ENCODE measurements at places on chromosomes 6 and 20. TPM values are rescaled to one million over a fixed set of nuclear protein-coding genes. Genes with fewer than 3 reads are reported as not detected.

DNA sequence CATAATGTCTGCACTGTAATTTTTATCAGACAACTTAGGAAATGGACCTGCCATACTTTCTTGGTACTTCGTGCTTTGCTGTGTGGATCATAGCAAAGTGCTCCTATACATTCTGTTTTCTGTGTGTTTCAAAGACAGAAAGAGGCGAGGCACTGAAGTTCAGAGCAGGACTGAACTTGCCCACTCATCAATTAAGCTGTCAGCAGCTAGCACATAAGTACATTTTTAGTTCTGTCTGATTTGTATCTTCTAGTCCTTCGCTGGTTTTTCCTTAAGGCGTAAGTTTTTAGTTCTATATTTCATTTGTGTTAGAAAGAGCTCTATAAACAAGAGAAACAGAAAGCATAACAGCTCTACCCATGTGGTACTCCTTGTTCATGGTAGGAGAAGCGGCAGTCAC is 42.1 kb downstream of the MAP3K4 start:
- DNase-seq: no peak

DNA sequence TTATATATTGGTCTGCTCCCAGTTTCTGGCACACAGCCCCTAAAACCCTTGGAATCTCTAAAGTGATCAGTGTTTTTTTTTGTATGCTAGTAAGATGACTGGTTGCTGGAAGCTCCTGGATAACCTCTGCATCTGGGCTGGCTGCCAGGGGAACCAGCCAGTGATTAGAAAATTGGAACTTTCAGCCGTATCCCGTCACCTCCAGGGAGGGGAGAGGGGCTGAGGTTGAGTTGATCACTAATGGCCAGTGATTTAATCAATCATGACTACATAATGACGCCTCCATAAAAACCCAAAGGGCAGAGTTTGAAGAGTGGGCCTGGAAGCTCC is 48.0 kb upstream of the NOP56 start:
- no peak for DNase-seq

DNA sequence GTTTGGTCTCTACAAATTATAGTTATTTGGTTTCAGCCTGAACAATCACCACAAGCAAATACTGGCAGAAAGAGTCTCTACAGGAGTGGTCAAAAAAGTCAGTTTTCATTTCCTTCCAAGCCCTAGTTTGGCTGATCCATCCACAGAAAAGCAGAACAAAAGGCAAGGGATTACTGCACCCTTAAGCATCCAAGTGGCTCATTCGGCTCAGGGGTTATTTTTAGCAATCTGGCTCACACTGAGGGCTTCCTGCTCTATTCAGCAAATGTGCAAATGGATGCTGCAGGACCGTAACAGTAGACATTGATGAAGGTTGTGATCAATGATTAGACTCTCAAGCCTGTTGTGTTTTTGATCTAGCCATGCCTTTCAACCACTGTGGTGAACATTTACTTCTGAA is 62.2 kb upstream of the FABP7 start:
- no peak for DNase-seq

- no peak for DNase-seq
Measured at GRCh38 chr6:16800942-16801341, 39.7 kb upstream of the ATXN1 start.

- DNase-seq: no peak
Measured at GRCh38 chr6:165748390-165748789, 85.3 kb upstream of the PDE10A start.

DNA sequence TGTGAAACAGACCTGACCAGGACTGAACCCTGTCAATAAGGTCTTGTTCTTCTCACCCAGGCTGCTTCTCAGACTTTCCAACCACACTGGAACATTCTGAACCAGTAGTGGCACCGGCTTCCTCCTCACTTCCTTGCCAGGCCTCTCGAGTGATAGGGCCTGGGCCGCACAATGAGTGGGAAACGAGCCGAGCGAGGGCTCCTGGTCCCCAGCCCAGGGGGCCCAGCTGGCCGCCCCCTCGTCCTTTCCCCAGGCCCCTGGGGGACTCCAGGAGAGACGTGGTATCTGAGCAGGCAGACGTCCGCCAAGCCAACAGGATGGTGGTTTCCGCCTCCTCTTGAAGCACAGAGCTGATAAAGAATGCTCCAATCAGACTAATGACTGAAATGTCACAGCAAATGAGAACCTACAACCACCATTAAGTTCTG is 117.9 kb downstream of the GMDS start:
- no peak for DNase-seq

- peak; percentile 88 for DNase-seq
Measured at GRCh38 chr6:7463785-7464184, 74.2 kb downstream of the RIOK1 start.

DNA sequence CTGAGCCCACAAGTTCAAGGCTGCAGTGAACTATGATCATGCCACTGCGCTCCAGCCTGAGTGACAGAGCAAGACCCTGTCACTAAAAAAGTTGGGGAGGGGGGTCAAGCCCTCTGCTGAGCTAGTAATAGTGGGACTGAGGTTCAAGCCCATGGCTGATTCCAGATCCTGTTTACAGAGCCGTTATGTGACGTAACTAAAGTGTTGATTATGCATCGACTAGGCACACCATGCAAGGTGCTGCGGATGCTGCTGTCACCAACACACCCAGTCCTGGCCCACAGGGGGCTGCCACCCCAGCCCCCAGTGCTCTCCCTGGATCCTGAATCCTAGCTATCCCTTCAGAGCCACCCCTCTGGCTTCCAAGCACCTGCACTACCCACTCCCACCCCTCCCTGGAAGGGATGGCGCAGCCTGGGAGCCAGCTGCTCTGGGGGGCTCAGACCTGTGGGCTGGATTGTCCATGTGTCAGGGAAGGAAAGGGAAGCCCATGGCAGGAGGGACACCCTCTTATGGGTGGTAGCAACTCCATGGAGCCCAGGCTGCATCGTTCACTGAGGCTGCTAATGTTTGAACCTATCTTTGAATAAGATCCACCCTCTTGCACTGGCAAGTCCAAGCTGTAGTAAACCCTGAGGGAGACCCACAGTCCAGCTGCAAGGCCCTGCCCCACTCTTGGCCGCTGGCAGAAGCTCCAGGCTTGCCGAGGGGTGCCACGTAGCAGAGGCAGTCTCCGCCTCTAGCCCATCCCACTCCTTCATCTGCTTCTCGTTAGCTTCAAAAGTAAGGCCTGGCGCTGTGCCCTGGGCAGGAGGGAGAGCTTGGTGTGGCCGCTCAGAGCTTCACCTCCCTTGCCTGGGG is 95.0 kb downstream of the SNX5 start:
- DNase-seq: no peak

DNA sequence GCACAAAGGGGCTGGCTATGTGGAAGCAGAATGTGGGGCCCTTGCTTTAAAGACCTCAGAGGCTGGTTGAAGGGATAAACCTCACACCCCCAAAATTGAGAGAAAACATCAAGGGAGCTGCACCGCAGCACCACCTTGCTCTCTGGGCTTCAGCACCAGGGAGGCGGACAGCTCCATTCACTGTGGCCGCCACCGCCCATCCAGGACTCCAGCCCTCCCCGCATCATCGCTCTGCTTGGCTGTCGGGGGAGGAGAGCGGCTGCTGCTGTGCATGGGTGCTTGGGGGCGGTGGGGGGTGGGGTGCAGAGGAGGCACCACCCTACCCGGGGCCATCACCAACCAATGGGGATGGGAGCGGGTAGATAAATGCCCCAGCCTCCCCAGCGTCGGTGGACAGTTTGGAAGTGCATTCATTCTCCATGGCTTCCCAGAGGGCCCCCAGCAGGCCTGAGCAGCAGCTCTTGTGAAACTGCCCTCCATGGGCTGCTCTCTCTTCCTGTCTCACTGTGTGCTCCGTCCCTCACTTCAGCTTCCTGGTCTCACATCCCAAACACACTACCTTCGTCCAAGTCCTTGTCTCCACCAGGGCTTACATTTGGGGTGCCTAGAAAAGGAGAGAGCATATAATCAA is 75.7 kb upstream of the BHLHE23 start:
- peak; percentile 92 for DNase-seq

DNA sequence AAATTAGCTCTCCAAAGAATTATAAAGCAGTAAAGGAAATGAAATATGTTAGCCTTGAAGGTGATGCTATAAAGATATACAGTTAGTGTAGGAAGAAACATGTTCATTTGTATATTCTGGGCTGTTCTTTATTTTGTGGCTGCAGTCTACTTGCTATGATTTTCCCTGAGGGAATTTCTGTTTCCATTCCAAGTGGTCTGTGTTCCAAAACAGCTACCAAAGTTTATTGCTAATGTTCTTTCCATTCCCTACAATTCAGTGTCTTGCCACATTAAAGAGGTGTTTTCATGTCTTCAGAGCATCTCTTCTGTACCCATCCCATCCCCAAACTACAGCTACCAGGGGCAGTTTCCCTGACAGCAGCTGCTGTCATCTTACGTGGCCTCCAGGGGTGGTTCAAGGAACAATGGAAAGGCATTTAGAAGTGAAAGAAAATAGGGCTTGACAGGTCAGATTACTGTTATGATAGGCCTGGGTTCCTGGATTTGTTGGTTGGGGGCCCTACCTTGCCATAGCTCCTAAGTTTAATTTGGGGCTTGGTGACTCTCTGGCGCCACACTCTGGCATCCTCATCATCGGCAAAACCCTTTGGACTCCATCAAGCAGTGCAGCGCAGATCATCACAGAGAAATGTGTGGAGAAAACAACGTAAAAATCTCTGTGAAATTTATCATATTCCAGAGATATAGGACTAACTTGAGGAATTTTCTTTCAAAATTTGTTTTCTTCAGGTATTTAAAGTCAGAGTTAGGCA is 33.8 kb upstream of the AIG1 start:
- DNase-seq: no peak

GRCh38 chr6:13436399-13437217 is 50.8 kb downstream of the GFOD1 start:
- DNase-seq: no peak

The TREML2 gene
- not detected for total RNA-seq

GRCh38 chr6:105163183-105163582 is 16.6 kb downstream of the POPDC3 start:
- no peak for DNase-seq

The HLA-DRB1 gene
- total RNA-seq: not detected

The RAET1L gene
- total RNA-seq: not detected

The GPR63 gene
- 0.11 TPM for total RNA-seq

GRCh38 chr20:1075616-1076015 is 42.8 kb upstream of the PSMF1 start:
- DNase-seq: no peak

- no peak for DNase-seq
Measured at GRCh38 chr6:13807696-13808095, 6.7 kb downstream of the MCUR1 start.

The NNAT gene
- not detected for total RNA-seq

The CDKN1A gene
- 3.0 TPM for total RNA-seq

The GSTA2 gene
- total RNA-seq: 65.4 TPM

The HFE gene
- total RNA-seq: 5.7 TPM

The TCF19 gene
- total RNA-seq: 19.3 TPM

The TRIM15 gene
- total RNA-seq: 6.9 TPM

The NRSN1 gene
- total RNA-seq: not detected

DNA sequence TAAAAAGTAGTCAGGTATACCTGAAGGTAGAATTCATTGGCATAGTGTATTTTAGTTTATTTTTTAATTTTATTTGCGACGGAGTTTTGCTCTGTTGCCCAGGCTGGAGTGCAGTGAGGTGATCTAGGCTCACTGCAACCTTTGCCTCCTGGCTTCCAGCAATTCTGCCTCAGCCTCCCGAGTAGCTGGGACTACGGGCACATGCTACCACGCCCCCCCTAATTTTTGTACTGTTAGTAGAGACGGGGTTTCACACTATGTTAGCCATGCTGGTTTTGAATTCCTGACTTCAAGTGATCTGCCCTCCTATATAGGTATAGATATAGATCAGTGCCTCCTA is 102.8 kb upstream of the PRSS16 start:
- DNase-seq: no peak

- DNase-seq: no peak
Measured at GRCh38 chr6:161948462-161948861, 674.6 kb upstream of the AGPAT4 start.

- DNase-seq: peak; percentile 81
Measured at GRCh38 chr6:75183099-75183541, 22.7 kb downstream of the COL12A1 start.

- DNase-seq: no peak
Measured at GRCh38 chr6:141744194-141744925, 388.4 kb upstream of the GJE1 start.

The SLC39A7 gene
- total RNA-seq: 140 TPM

The RBM24 gene
- not detected for total RNA-seq
